ENCODE measurements at places on chromosomes 6 and 20. TPM values are rescaled to one million over a fixed set of nuclear protein-coding genes. Genes with fewer than 3 reads are reported as not detected.

- no peak for DNase-seq
Measured at GRCh38 chr6:7879043-7879442, 31.5 kb downstream of the TXNDC5 start.

EYA4 gene
- not detected for total RNA-seq

- no peak for DNase-seq
Measured at GRCh38 chr20:12435268-12435667, 517.6 kb downstream of the BTBD3 start.

- DNase-seq: peak; percentile 22
Measured at GRCh38 chr6:150813993-150814359, 51.5 kb upstream of the MTHFD1L start.

Data from endothelial cell of umbilical vein (primary cell).